ENCODE measurements at places on chromosomes 2 and 18.

DNA sequence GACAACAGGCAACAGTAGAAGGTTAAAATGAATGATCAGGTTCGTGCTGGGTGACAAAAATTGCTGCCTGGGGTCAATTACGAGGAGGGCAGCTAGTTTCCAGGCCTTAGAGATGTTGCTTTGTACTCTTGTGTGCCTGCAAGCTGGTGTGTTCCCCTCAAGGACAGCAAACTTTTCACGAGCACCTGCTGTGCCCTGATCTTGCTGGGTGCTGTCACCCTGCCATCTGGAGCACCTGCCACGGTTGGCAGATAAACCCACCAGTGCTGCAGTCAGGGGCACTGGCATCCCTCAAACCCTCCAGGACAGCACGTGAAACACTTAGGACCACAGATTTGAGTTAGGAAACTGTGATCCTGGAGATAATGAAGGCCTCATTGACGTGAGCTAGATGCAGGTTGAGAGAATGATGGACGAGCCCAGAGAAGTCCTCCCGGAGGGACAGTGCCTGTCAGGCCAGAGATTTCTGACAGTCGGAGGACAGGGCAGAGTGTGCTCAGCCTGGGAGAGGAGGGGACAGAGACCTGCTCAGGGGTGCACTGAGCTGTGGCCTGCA, 104.3 kb upstream of the RAB12 start:
- DNase-seq, result no peak

DNA sequence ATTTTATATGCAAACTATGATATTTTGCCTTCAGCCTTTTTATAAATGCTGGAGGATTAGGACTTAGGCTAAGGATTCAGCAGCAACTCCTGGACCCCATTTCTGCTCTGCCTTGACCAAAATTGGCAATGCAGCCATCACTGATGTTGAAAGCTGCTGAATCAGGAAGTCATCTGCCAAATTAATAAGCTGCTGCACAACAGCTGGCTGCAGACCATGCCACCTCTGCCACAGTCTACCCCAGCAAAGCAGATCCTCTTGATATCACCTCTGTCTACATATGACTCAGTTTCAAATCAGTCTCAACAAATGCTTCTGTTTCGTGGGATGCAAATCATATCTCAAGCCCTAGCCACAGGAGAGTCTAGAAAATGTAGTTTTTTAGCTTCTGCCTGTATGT, 7.1 kb upstream of the SOS1 start:
- DNase-seq, result no peak

DNA sequence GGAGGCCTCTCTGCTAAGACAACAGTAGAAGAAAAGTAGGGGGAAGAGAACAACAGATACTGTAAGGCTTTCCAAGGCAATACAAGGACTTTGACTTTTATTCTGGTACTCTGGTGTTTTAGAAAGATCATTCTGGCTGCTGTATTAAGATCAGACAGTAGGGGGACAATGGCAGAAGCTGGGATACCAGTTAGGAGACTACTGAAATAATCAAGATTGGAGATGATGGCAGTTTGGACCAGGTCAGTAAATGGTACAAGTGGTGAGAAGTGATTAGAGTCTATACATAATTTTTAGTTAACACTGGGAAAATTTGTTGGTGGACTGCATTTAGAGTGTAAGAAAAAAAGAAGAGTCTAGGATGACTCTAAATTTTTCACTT, 139.7 kb downstream of the ROCK1 start:
- no peak for DNase-seq

- no peak for DNase-seq
These were observed 220.4 kb upstream of the TFPI start for GRCh38 chr2:187774551-187775071.

DNA sequence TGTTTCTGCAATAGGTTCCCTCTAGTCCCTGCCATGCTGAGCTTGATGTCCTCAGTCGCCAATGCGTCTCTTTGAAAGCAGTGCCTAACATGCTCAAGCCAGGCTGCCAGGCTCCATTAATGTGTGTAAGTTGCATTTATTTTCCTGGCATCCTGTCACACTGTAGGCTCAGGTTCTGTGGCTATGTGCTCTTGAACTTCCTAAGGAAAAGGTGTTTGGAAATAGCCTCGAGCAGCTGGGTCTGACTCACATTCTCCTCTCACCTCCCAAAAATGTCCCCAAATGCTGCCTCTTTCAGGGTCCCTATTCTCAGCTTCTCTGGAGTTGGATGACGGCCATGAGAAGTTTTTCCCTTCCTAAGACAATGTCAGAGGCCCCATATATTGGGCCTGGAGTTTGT, 58.0 kb upstream of the SLC14A2 start:
- DNase-seq, result no peak

DNA sequence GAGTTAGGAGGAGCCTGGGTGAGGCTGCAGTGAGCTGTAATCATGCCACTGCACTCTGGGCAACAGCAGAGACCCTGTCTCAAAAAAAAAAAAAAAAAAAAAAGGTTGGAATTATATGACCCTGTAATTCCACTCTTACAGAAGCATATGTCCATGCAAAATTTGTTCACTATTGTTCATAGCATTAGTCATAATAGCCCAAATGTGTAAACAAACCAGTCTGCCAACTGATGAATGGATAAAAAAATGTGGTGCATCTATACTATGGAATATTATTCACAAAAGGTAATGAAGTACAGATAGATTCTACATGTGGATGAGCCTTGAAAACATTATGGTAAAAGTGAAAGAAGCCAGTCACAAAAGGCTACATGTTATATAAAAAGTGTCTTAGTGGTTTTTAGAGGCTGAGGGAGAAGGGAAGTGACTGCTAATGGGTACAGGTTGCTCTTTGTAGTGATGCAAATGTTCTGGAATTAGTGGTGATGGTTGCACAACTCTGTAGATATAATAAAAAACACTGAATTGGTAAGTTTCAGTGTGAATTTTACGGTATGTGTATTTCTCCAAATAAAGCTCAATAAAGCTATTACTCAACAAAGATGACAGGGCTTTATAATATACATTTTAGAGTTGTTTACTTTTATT, 9.4 kb downstream of the COA5 start:
- no peak for DNase-seq

DNA sequence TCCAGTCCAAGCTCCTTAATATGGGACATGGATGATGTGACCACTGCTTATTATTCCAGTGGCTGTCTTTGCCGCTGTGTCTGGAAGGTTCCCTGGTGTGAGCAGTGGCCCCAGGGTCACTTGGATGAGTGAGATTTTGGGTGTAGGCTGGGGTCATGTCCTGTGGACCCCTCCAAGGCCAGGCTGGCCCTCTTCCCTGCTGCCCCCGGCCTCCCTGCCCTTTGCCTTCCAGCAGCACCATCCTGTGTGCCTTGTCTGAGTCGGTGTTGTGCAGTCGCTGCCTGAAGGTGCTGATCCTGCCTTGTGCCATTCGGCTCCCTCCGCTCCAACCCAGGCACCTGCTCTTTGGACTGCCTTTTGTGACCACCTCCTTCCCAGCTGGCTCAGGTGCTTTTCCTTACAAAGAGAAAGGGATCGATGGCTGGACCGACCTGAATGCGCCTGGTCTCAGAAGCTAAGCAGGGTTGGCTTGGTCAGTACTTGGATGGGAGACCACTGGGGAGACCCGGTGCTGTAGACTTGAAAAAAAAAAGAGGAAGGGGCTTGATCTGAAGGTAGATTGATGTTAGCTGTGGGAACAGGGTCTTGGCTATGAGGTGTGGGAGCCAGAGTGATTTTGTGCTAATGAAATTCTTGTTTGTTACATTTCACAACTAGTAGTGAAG, 16.7 kb upstream of the GREB1 start:
- no peak for DNase-seq

DNA sequence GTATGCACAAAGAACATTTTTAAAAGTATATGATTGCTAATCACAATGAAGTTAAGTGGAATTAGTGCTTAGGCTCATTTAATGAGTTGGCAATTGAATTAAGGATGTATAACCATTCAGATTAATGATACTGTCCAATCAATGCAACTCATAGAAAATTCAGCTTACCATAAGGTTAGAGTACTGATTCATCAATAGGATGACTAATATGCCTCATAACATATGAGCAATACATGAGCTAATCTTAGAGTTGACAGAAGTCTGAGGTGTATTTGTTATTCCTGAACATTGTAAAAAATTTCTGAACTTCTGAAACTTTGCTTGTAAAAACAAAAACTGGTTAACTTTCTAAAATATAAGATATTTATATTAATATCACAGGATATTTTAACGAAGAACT, 118.3 kb upstream of the NETO1 start:
- DNase-seq, result no peak

DNA sequence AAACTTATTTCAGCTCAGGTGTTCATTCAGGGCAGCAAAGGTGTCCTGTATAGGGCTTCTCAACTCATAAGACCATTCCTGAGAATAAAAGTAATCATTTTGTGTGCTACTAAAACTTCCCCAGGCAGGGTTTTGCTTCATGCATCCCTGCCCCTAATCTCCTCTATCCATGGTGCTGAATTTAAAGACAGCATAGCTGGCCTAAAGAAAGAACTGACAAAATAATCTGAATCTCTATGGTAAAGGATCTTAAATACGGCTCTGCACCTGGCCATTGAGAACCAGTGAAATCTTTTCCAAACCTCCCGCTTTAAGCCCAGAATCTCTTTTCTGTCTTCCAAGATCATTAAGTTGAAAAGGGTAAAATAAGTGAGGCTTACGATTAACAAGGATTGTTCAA, 292.1 kb upstream of the KLHL29 start:
- no peak for DNase-seq

- no peak for DNase-seq
These were observed 89.0 kb downstream of the RAPH1 start for GRCh38 chr2:203446071-203446481.

DNA sequence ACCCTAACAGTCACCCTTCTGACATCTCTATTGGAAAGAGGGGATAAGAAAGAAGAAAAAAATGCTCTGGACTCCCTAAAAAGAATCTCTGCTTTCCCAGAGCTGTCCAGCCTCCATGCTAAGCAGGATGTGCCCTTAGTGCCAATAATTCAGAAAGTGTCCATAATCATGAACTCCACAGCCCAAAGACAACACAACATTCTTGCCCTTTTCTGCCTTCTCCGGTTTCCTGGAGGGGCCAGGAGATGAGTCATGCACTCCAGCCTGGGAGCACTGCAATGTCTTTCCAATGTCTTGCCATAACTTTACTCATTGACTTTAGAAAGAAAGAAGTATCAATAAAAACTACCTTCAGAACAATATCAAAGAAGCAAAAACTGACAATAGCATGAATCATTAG, 44.0 kb downstream of the KLF7 start:
- DNase-seq, result no peak

DNA sequence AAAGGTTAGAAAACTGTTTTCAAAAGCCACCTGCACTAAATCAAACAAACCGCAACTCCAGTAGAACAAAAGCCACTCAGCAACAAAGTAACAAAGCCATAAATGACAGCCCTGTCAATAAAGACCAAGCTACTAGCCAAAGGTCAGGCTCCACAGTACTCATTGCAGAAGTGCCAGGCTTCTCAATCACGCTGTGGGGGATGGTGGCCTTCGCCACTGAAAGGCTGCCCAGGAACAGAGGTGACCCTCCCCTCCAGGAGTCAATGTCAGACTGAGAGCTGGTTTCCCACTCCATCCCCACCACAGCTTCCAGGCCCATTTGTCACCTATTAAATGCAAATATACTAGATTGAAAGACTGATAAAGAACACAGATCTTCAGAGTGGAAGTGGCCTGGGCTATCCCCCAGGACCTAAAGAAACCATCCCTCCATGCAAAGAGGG, 5.9 kb downstream of the ATP8B1 start:
- DNase-seq, result peak; percentile 86

DNA sequence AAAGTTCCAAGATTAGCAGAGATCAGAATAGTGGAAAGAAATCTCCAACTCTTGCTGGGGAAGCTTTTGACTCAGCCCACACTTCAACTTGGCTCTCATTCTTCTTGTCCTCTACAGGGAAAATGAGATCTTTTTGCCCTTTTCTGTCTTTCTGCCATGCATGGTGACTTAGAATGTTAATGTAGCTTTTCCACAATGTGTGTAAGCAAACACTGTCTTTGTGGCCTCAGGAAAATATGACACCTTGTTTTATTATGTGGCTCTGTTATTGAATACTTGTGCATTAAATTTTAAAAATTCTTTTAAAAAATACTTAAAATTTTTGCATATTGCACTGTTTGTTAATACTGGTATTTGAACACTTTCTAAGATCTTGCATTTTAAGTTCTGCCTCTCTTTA, 65.4 kb upstream of the WDR75 start:
- no peak for DNase-seq

DNA sequence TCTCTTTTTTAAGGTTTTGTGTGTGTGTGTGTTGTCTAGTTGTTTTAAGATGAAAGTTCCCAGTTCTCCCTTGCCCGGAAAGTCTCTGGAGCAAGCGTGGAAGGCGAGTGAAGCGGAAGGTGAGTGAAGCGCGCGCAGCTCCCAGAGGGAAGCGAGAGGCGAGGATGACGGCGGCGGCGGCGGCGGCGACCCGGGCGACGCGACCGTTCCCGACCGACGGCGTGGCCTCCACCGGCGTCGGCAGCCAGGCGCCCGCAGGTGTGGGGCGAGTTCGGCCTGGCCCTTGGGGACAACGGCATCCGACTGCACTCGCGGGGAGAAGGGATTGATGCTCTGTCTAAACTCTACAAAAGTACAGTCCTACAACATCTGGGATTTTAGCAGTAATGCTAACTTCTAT, 321.9 kb downstream of the CELF4 start:
- DNase-seq, result no peak

GRCh38 chr2:76194031-76194775, 483.5 kb upstream of the GCFC2 start:
- DNase-seq, result no peak

DNA sequence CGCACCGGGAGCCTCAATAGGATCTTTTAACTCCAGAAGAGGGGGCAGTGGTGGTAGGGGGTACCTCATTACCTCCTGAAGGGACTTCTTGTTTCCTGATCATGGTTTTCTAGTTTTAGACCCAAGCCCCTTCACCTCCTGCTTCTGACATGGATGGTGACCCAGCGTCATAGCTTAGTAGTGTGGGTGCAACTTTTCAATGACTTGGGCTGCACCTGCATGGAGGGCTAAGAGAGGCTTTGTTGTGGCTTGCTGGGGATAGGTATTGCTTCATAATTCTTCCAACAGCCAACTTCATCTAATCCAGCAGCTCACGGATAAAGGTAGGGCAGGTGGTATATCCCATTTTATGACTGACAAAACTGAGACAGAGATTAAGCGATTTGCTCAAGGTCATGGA, 3.0 kb downstream of the SLC1A4 start:
- DNase-seq, result no peak

DNA sequence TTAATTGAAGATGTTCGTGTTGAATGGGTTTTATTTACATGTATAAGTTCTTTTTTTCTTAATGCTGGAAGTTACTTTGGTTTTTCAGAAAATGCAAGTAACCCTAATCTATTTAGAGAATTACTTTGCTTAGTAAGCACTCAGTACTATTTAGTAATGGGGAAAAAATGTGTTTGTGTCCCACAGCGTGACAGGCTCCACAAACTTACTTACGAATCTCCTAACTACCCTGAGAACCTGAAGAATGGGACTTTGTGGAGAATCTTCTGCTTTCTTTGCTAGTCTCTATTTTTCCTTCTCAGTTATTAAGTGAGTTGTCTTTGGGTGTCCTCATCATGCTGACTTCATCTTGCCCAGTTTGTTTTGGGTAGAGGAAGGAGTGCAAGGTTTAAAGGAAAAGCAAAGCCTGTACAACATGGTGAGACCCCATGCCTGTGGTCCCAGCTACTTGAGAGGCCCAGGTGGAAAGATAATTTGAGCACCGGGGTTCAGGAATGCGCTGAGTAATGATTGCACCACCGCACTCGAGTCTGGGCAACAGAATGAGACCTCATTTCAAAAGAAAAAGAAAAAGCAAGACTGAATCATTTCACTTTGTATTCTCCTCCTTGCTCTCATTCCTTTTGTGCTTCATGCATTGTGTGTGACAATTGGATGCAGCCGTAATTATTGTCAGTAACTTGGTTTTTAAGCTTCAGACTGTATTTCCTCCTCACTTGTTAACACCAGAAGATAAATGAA, 10.2 kb downstream of the NEDD4L start:
- DNase-seq, result no peak

Measured in left lobe of liver (tissue), 2 donors.